Hematopoietic multipotent progenitor cell treated with erythropoietin and hydrocortisone succinate and interleukin-3 and kit ligand, for 17 days (in vitro differentiated cells): ENCODE measurements at places on chromosomes 1 and 21.

DNA sequence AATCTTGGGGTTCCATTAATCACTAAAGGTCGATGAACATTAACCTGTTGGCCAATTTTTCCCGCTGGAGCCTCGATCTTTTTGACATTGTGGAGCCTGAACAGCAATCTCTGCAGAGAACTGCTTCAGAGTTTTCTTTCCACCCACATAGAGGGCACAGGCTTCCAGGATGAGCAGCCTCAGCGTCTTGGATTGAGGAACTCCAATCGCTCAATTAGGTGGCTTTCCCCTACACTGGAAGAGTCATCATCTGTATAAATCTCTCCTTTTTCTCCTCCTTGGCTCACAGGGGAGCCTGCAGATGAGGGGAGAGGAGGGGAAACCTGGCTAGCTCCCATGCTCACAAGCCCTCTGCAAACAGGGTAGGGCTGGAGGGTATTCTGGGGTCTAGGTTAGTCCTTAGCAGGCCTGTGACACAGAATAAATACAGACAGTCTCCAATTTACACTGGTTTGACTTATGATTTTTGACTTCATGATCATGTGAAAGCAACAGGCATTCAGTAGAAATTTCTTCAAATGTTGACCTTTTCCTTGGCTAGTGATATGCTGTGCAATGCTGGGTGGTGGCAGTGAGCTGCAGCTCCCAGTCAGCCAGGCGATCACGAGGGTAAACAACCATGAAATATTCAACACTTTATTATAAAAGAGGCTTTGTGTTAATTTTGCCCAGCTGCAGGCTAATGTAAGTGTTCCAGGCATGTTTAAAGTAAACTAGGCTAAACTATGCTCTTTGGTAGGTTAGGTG lies 80.8 kb downstream of the PGBD5 start:
- DNase-seq, result no peak

GRCh38 chr1:161177112-161177935 lies at the start of gene B4GALT3:
B4GALT3 (minus strand) TSS chr1:161177507; CDS start chr1:161176060, 1,447 bp downstream.
- peak; percentile 93 for DNase-seq

GRCh38 chr1:110880708-110881374 lies 7.9 kb downstream of the CD53 start:
- DNase-seq, result no peak

GRCh38 chr1:222037720-222038119 lies 295.8 kb upstream of the DUSP10 start:
- DNase-seq, result no peak
